ENCODE measurements at places on chromosomes 3 and 15.

DNA sequence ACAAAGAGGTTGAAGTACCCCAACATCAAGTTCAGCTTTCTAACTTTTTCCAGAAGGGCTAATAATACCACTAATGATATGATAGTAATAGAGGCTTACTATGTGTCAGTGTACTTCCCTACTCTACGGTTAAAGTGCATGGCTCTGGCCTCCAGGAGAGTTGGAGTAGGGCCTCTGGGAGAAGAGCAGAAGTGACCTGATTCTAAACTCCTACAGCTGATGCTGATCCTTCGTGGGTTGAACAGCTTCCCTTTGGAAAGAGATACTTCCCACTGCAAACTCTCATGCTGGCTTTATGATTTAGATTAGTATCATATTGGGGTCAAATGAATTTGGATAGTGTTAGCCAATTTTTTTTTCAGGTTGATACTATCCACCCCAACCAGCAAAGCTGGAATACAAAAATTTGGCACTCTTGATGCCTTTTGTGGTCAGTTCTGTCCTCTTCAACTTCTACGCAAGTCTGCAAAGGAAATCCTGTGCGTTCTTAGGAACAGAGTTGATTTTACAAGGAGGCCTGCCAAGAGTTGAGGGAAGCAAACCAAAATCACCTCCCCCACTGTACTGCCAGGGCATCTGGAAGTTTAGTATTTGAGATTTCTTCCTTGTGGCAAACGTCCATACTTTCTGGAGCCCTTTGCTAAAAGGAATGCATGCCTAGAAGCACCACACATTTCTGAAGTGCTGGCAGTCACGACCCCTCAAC, 17.8 kb downstream of the TMEM212 start:
- DNase-seq = no peak

- DNase-seq = peak; percentile 75
These were observed 156.6 kb downstream of the FHIT start for GRCh38 chr3:61094608-61095007.

GRCh38 chr3:13068269-13069010, 4.8 kb downstream of the IQSEC1 start:
- no peak for DNase-seq

GRCh38 chr15:47817969-47818548, 100.8 kb downstream of the SEMA6D start:
- no peak for DNase-seq

- peak; percentile 32 for DNase-seq
These were observed 69.0 kb downstream of the TIGIT start for GRCh38 chr3:114362815-114363214.

DNA sequence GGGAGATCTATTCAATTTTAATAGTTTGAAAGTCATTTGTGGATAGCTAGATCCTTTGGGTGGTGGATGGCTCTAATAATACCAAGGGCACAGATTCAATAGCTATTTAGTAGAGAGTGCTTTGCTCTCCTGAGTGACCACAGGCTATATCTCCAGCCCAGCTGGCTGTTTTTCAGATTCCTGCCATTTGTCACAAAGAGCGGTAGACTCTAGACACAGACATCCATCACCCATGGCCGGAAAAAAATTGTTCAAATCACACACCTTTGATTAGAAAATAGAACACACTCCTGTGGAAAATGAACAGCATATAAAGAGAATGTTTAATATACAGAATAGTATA, 171.6 kb upstream of the MITF start:
- DNase-seq = no peak

DNA sequence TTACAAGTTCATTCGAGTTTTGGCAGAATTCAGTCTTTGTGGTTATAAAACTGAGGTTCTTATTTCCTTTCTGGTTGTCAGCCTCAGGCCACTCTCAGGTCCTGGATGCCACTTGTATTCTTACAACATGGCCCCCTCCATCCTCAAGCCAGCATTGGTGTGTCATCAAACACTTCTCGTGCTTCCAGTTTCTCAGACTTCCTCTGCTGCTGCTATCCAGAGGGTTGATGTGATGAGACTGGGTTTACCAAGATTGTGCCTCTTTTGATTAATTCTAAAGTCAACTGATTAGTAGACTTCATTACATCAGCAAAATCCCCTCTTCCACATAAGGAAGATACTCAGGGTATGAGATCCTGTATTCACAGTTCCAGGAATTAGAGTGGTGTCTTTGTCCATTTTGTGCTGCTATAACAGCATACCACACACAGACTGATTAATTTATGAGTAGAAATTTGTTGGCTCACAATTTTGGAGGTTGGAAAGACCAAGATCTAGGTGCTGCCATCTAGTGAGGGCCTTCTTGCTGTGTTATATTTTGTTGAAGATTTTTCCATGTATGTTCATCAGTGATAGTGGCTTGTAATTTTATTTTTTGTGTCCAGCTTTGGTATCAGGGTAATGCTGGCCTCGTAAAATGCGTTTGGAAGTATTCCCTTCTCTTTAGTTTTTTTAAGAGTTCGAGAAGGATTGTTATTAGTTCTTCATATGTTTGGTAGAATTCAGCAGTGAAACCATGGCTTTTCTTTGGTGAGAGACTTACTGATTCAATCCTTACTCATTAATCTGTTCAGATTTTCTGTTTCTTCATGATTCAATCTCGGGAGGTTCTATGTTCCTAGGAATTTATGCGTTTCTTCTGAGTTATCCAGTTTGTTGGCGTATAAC, 11.1 kb downstream of the LRCH3 start:
- DNase-seq = peak; percentile 11

DNA sequence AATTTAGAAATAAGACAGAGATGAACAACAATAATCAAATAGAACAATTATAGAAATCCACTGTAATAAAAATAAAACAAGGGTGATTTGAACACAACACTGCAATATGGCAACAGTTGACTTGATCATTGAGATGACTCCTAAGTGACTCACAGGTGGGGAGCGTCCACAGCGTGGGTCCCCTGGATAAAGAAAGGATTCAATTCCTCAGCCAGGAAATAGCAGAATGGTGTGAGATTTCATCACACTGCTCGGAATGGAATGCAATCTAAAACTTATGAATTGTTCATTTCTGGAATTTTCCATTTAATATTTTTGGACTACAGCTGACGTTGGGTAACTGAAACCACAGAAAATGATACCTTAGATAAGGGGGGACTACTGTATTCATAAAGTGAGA, 82.0 kb downstream of the CNTN3 start:
- peak; percentile 84 for DNase-seq

DNA sequence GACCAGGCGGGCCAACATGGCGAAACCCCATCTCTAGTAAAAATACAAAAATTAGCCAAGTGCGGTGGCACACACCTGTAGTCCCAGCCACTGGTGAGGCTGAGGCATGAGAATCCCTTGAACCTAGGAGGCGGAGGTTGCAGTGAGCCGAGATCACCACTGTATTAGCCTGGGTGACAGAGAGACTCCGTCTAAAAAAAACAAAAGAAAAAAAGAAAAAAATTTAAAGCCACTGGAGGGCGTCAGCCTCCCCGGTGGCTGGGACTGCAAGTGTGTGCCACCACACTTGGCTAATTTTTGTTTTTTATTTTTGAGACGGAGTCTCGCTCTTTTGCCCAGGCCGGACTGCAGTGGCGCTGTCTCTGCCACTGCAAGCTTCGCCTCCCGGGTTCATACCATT, 7.9 kb downstream of the RTF1 start:
- DNase-seq = no peak

- DNase-seq = no peak
These were observed 32.9 kb downstream of the DAPK2 start for GRCh38 chr15:64013179-64014062.

GRCh38 chr15:71295603-71296314, 180.5 kb downstream of the THSD4 start:
- peak; percentile 79 for DNase-seq

- no peak for DNase-seq
These were observed 35.3 kb upstream of the B3GNT5 start for GRCh38 chr3:183217548-183218332.

- DNase-seq = peak; percentile 92
These were observed 93.9 kb downstream of the PCCB start for GRCh38 chr3:136343873-136344555.

DNA sequence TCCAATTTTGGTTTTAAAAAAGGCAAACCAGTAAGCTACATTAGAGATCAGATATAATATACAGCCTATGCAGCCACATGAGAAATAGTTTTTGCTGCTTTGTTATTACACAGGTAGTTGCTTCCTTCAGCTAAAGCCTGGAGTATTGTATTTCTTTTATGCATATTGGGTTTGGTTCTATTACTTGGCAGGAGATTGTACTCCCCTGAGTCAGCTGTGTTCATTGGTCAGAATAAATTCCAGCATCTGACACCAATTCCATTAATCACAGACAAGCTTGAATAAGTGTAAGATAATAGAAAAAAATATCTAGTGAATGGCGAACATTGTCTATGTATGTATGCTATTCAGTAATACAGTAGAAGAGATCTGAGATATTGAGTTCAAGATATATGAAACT, 26.1 kb upstream of the ZCWPW2 start:
- peak; percentile 59 for DNase-seq

GRCh38 chr15:101088788-101089578, 162.9 kb downstream of the CHSY1 start:
- DNase-seq = peak; percentile 63

DNA sequence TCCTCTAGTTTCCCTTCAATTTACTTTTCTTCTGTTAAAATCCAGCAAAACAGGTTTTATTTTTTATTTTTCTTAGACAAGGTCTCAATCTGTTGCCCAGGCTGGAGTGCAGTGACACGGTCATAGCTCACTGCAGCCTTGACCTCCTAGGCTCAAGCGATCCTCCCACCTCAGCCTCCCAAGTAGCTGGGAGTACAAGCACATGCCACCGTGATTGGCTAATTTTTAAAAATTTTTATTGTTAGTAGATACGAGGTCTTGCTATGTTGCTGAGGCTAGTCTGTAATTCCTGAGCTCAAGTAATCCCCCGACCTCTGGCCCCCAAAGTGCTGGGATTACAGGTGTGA, 41.6 kb downstream of the ILDR1 start:
- no peak for DNase-seq

- no peak for DNase-seq
These were observed 87.7 kb downstream of the VGLL4 start for GRCh38 chr3:11555881-11556633.

GRCh38 chr3:176896165-176896564, 301.1 kb downstream of the TBL1XR1 start:
- DNase-seq = no peak

DNA sequence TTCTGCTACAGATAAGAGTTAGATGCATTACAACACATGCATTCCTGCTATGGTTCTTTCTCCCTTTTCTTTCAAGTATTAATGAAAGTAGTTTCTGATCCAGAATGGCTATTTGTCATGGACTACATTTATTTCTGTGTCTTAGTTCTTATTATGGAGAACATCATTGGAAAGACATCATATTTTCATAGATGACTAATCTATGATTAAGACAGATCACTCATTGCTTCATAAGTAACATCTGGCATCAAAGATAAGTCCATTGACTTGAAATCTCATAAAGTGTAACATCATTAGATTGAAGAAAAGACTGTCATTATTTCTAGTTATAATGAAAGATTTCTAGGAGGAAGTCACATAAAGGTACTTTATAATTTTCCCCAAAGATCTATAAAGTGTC, 366.7 kb downstream of the NSUN3 start:
- DNase-seq = no peak

GRCh38 chr3:124478830-124479229, 251.4 kb upstream of the UMPS start:
- peak; percentile 4 for DNase-seq

GRCh38 chr3:1501406-1502115, 408.7 kb downstream of the CNTN6 start:
- DNase-seq = no peak

GRCh38 chr15:66111363-66111762, 142.2 kb downstream of the MEGF11 start:
- DNase-seq = no peak

DNA sequence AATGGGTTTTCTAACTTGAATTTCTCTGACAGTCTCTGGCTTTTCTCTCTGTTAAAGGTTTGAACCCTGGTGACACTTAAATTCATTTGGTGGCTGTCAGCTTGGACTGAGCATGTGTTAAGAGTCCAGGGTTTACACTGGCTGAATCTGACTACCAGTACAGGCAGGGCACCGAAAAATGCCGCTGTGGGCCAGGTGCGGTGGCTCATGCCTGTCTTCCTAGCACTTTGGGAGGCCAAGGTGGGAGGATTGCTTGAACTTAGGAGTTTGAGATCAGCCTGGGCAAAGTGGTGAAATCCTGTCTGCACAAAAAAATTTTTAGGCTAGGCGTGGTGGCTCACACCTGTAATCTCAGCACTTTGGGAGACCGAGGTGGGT, 1.8 kb downstream of the MANF start:
- DNase-seq = no peak

GRCh38 chr15:71888797-71889196, 78.4 kb downstream of the NR2E3 start:
- DNase-seq = no peak

DNA sequence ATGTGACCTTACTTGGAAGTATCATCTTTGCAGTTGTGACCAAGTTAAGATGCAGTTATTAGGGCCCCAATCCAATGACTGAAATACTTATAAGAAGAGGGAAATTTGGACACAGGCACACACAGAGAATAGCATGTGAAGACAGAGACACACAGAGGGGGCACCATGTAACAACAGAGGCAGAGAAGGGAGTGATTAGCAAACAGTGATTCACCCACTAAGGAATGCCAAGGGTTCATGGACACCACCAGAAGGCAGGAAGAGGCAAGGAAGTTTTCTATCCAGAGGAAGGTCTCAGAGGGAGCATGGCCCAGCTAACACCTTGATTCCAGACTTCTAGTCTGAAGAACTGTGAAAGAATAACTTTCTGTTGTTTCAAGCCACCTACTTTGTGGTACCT, 25.0 kb downstream of the SIDT1 start:
- peak; percentile 88 for DNase-seq

DNA sequence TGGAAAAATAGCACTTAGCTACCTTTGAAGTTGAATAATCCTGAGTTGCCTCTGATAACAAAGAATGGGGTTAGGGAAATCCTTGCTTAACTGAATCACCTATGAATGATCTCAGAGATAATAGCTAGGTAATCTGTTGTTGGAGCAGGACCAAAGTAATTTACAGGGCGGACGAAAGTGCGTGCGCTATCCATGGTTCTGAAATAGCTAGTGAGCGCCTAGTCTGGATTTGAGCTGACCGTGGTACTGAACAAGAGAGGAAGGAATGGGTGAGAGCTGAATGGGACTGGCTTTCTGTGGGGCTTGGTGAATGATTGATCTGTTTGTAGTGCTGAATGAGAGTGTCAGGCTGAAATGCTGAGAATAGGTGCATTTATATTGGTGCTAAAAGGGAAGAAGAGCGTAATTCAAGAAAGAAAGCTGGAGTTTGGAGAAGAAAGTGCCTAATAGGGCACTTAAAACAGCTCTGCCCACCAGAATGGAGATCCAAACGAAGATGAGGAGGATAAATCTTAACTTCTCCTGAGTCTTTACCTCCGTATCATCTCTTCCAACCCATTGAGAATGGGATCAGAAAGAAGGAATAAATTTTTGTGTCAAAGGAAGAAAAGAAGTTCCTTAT, 10.1 kb downstream of the SCN10A start:
- DNase-seq = peak; percentile 69

DNA sequence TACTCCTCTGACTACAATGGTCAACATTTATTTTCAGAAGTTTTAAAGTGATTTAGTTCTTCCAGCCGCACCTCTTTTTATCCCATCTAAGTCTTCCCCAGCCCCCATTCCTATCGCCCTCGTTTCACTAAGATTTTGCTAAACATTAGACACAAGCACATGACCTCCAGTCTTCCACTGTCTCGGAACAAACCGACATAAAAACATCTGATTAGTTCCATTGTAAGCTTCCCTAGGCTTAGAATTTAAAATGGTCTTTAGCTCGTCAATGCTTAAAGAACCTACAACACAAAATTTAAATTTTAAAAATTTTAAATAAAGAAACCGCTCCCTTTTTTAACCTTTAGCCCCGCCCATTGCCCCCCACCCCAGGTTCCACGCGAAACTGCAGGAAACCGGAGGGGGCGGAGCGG, 284 bp upstream of the TSC22D2 start:
- no peak for DNase-seq
